ENCODE measurements at places on chromosomes 5 and 9.

GRCh38 chr9:4969130-4969529 lies 15.9 kb upstream of the JAK2 start:
- no peak for DNase-seq

GRCh38 chr9:133787754-133788025 lies 49.5 kb upstream of the SARDH start:
- DNase-seq = no peak

GRCh38 chr5:147972076-147972840 lies 65.9 kb upstream of the C5orf46 start:
- DNase-seq = no peak

DNA sequence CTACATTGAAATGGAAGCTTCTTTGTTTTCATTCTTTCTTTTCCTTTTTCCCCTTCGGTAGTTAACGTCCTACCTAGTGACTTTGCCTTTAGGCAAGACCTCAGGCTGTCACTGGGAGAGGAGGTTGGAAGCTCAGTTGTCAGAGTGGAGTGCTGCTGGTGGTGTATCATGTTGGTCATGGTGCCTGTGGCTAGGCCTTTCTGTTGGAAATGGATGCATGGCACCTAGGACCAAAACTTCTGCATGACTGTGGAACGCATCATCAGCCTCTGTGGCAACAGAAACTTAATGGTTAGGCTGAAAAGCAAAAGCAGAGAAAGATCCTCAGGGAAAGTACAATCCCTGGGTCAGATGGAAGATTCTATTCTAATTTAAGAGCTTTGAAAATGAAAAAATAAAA lies 57.9 kb downstream of the OSTF1 start:
- DNase-seq = no peak

DNA sequence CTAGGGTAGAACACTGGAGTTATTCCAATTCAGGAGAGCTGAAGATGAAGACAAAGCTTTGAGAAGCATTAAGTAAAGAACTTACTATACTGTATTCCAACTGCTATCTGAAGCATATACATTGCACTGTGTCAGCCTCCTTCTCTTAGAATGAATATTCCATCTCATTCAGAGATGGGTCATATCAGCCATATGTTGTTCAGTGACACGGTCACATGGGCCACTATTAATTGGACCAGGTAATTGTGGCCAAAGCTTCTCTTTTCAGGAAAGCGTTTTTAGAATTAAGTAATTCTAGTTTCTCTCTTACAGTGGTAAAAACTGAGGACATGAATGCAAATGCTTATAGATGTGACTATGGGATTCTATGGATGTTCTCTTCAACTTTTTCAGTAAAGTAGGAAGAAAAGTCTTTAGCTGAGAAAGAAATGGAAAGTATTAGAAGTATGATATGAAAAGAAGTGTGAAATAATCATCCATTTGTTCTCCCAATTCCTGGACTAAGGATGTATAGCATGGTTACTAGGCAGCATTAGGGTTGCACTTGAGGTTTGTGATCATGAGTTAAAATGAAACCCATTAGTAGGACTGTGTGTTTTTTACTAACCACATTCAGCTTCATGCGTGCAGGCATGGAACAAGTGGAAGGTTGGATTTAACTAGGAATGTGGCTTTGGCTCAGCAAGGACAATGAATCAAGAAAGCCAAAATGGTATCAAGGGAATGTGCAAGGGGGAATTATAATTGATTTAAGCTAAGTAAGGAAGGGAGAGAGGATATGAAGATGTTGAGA lies 40.9 kb downstream of the CETN3 start:
- no peak for DNase-seq

- no peak for DNase-seq
These were observed 168.6 kb upstream of the MVB12B start for GRCh38 chr9:126157826-126158587.

GRCh38 chr9:132008184-132008803 lies 71.4 kb downstream of the MED27 start:
- no peak for DNase-seq

DNA sequence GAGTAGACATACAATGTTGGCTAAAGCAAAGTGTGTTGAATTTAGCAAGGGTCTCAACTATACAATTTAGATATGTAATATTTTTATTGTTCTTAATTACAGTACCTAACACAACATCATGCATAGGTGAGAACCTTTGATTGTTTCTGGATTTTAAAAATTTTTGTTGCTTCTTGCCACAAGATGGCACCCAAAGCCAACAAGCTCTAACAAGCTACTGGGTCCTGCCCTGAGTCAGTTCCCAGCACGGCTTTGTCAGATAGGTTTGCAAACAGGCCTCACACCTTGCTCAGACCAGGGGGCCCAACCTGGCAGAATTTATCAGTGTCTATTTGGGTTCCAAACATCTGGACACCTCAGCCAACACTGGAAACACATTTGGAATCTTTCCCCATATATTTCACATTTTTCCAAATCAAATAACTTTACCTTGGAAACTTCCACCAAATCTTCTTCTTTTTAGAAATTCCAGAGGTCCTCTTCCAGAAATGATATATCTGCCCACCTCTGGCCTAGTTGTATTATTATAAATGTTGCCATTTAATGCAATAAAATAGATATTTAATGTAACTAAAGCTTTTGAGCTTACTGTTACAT lies 49.5 kb upstream of the EGFLAM start:
- peak; percentile 76 for DNase-seq

- DNase-seq = no peak
These were observed 166.1 kb downstream of the HACD4 start for GRCh38 chr9:20865347-20865746.

- DNase-seq = no peak
These were observed 8.9 kb upstream of the C5orf58 start for GRCh38 chr5:170223906-170224305.

DNA sequence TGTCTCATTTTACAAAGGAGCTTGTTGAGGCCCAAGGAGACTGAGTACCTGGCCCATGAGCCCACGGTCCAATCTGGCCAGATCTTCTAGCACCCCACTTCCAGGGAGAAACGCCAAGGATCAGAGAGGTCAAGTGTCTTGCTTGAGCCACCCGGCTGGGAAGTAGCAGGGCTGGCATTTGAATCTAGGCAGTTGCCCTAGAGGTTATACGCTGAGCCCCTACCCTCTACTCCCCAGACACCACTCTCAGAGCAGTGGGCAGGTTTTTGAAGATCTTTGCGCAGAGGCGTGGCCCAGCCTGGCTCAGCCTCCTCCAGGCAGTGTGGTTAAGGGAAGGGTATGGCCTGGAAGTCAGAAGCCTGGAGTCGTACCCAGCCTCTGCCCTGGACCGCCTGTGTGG lies 5.8 kb upstream of the NUP214 start:
- no peak for DNase-seq

GRCh38 chr5:4628645-4629385 lies 511.3 kb upstream of the ADAMTS16 start:
- no peak for DNase-seq

GRCh38 chr5:124463851-124464250 lies 282.6 kb downstream of the ZNF608 start:
- no peak for DNase-seq

DNA sequence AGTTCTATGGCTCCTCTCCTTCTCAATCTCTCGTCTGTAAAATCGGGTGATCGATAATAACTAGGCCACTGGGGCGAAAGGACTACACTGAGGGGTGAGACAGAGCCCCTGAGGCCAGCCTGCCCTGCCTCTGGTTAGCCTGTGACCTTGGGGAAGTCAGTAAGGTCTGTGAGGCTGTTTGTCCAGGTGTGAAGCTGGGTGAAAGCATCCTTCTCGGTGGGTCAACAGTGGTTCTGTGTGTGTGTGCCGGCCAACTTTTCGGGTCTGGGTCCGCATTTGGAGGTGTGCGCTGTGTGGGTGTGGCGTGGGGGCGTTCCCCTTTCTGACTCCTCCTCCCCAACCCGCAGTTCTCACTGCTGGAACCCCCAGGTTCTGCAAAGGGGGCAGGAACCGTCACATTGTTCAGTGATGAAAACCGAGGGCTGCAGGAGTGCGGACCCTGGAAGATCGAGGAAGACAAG lies 5.0 kb upstream of the RNF44 start:
- DNase-seq = no peak

DNA sequence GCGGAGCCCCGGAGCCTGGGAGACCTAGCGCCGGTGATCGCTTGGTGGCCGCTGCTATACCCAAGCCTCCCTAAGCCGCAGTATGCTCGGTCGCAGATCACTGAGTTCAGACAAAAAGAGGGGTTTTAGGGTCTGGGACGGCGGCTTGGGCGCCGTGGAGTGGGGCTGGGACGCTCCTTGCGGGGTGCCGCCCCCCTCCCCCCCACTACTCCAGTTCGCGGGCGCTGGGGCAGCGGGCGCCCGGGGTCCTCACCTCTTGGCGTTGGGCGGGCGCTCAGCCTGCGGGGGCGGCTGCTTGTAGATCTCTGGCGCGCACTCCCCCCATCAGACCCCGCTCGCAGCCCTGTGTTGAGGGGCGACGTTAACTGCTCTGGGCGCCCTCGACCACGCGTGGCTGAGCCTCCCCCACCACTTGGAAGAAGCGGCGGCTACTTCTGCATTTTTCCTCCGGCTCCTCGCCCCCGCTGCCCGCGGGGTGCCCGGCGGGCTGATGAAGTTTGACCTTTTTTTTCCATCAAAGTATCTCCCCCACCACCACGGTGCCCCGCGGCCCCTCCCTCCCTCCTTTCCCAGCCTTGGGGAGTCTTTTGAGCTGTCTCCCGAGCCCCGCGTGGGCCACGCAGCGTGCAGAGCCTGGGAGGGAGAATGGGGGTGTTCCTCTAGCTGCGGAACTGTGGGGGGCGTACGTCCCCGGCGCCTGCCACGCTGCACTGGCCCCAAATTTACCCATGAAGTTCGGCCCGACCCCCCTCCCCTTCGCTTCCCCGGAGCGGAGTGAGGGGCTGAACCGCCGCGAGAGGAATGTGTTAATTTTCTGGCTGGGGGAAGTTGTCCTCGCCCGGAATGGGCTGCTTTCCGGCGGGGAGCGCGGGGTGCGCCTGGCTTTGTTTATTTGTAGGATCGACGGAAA lies 1.2 kb downstream of the CXXC5 start:
- DNase-seq = no peak

DNA sequence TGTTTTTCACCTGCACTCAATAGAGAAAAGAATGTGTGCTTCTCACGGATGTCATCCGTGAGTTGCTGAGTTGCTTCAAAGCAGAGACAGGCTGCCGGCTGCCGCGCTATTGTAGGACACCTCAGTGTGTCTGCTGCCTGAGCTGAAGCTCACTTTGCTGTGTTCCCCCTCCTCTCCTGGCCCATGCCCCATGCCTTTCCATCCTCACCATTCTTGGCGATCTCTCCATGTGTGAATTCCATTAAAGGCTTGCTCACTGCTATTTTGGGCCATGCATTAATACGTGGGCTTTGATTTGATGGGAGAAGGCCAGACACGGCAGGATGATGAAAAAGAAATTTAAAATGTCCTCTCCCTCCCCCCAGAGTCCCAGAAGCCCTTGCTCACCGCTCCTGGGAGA lies 14.5 kb downstream of the ADAM19 start:
- no peak for DNase-seq

GRCh38 chr9:110797611-110798010 lies 129.0 kb downstream of the MUSK start:
- DNase-seq = no peak

DNA sequence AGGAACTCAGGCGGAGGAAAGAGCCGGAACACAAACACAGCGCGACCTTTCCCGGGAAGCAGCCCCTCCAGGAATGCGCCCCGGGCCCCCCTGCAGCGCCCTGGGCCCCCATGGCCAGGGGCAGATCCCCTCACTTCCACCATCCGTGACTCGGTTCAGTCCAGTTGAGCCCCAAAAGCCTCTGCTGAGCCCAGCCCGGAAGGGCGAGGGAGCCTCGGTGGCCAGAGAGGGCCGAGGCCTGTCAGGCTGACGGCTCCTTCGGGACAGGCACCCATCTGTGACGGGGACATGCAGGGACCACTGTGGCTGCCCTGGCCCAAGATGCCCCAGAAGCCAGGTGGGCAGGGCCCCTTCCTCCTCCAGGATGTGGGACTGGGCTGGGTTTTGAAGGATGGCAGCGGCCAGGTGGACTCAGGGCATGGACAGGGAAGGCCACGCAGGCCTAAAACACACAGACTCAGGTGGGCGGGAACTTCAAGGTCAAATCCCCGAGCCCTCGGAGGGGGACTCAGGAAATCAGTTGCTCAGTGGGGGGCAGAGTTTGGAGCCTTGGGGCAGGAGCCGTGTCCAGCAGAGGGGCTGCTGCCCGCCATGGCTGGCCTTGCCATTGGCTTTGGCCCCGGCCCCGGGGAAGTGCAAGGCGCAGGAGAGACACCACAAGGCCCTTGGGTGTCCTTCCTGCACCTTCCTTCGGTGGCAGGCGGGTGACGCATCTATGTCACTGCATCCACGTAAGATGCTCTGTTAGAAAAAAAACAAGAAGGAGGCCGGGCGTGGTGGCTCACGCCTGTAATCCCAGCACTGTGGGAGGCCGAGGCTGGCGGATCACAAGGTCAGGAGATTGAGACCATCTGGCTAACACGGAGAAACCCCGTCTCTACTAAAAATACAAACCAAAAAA lies 29.7 kb upstream of the ABO start:
- DNase-seq = no peak

DNA sequence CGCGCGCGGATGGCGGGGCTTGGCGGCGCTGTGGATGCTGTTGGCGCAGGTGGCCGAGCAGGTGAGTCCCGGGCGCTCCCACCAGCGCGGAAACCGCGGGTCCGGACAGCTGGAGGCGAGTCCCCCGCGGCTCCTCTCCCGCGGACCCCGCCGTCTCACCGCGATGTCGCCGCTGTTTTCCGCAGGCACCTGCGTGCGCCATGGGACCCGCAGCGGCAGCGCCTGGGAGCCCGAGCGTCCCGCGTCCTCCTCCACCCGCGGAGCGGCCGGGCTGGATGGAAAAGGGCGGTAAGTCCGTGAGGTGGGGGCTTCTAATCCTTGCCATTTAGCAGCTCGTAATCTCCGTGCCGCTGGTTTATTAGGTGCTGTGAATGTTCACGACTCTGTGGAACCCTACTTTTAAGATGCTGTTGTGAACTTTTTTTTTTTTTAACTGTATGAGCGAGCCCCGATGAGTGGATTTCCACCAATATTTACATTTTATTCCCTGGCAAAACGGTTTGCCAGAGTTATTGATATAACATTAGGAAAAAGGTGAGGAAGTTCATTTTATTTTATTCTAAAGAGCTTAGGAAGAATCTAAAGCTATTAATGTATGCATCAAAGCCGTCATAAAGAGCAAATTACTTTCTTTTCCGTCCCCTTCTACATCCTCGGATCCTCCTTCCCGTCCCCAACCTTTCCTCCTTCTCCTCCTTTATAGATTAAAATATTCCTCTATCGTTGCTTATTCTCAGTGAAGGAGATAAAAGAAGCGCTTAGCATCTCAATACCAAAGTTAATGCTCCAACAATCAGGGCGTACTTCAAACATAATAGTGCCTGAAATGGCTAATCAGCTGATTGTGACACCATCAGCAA lies 579 bp downstream of the ADAMTS16 start:
- DNase-seq = no peak

GRCh38 chr9:110252509-110253139 lies 3.7 kb downstream of the TXN start:
- DNase-seq = no peak

- DNase-seq = peak; percentile 53
These were observed at the start of gene AHRR for GRCh38 chr5:321230-321725. Gene AHRR (plus strand): TSS chr5:321714. CDS start chr5:343903, 22,189 bp downstream.
